Activated CD4-positive, alpha-beta T cell treated with anti-CD3 and anti-CD28 coated beads, Interleukin-2, amount 50 U/mL, for 24 hours (primary cell): ENCODE measurements at places on chromosomes 4 and X.

DNA sequence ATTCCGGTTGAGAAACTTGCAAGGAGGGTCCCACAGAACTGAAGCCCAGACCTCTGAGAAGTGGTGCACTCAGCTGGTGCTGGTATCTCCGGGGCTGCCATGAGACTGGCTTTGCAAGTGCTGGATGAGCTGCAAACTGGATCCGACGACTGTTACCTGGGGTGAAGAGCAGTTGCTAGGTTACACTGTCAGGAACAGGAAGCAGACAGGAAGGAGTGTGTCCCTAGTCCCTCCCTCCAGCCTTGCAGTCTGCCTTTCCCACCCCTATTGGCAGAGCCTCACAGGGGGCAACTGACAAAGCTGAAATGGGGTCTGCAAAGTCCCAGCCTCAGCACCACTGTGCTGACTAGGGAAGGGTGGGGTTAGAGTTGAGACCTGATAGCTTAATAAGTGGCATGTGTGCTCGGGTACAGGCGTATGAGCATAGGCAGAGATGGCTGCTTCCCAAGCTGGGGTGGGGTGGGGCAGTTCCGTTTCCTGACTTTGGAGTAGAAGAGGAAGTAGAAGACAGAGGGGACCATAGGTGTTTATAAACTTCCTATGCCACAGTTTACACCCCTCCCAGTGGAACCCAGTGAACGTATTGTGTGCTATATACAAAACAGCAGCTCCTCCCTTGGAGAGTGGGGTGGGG, 18.0 kb downstream of the PPEF1 start:
- no peak for DNase-seq

DNA sequence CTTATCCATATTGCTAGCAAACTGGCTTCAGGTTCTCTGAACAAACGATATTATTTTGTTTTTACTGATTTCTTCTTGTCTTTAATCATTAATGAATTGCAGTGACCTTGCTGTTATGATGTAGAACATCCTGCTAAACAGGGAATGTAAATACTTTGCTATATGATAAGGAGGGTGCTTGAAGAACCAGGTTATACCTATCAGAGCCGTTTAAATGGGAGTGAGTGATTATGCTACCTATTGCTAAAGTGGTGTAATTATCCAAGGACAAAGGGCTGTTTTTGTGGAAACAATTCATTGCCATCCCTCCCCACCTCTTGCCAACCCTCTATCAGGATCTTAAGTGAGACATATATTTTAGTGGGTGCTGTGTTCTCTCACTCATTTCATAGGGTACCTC, 788.9 kb downstream of the RPA4 start:
- DNase-seq, result no peak

- no peak for DNase-seq
These were observed 31.1 kb downstream of the CCKAR start for GRCh38 chr4:26459054-26459755.

DNA sequence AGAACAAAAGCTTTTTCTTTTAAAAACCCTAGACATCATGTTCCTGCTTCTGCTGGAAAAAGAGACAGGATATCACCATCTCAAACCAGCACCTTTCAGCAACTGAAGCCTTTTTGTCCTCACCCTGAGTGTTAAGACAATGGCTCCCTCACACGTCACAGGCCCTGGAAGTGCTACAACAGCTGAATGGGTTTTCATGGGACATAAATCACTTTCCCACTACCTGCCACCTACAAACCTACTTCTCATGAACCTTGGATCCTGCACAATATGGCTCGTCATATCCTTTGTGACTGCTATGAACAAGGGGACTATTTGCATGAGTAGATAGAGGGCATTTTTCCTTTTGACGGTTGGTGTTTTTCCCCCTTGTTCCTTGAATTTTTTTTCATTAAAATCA, 93.6 kb downstream of the TSPAN5 start:
- no peak for DNase-seq

DNA sequence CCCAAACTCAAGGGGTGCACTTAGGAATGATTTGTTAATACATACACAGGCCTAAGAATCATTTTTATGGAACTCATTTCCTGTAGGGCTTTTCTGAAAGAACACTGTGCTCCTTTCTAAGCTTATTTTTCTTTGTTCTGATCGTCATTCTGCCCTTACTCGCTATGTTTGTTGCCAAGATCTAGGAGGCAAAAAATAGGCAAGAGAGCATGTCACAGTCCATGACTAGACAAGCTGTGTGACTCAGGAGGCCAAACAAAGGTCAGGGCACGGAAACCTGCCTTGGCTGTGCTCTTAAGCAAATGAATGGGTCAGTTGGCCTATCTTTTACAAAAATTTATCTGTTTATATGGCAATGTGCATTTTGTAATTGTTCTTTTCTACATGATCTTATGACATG, 42.5 kb upstream of the C1GALT1C1 start:
- DNase-seq, result no peak

DNA sequence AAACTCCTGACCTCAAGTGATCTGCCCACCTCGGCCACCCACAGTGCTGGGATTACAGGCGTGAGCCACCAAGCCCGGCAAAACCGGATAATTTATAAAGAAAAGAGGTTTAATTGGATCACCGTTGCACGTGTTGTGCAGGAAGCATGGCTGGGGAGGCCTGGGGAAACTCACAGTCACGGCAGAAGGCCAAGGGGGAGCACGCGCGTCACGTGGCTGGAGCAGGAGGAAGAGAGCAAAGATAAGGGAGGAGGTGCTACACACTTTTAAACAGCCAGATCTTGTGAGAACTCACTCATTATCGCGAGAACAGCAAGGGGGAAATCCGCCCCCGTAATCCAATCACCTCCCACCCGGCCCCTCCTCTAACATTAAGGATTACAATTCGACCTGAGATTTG, 177.9 kb upstream of the TENM3 start:
- no peak for DNase-seq

- no peak for DNase-seq
These were observed 127.3 kb downstream of the DCHS2 start for GRCh38 chr4:154364066-154364845.

- no peak for DNase-seq
These were observed 420.5 kb downstream of the SLITRK2 start for GRCh38 chrX:146238173-146238572.

- no peak for DNase-seq
These were observed 267.1 kb downstream of the ARHGAP24 start for GRCh38 chr4:85741921-85742591.

- DNase-seq, result no peak
These were observed 423.9 kb upstream of the PITX2 start for GRCh38 chr4:111046811-111047210.

GRCh38 chrX:145524931-145525330, 277.6 kb downstream of the SPANXN1 start:
- DNase-seq, result no peak

DNA sequence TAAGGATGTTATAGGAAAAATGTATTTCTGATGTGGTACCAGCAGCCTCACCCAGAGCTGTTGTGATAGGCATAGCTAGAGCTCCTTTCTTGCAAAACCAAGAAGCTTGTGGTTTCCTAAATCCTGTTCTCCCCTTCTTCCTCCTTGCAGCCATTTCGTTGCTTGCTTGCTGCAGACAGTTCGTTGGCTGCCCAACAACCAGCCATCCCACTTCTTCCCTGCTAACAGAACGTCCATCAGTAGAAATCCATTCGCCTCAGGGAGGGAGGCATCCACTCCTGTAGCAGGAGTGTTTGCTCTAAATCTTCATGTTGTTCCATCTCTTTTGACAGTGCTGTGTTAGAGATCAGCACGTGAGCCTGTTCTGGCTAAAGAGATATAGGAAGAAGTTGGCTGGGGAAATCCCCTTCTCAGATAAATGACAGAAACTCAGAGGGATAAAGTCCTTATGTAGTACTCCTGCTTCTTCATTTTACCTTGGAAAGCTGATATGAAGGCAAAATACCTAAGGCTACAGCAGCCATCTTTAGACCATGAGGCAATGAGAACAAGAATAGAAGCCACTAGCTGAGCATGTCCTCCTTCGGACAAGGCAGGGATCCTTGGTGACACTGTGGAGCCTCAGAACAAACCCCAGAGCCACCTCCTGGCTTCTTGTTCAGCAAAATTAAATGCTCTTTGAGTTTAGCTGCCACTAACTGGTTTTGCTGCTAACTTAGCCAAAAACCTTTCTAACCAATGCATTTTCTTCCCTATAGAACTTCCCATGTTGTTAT, 68.4 kb upstream of the RELL1 start:
- no peak for DNase-seq

- DNase-seq, result no peak
These were observed 39.8 kb upstream of the NAP1L5 start for GRCh38 chr4:88737307-88737941.

DNA sequence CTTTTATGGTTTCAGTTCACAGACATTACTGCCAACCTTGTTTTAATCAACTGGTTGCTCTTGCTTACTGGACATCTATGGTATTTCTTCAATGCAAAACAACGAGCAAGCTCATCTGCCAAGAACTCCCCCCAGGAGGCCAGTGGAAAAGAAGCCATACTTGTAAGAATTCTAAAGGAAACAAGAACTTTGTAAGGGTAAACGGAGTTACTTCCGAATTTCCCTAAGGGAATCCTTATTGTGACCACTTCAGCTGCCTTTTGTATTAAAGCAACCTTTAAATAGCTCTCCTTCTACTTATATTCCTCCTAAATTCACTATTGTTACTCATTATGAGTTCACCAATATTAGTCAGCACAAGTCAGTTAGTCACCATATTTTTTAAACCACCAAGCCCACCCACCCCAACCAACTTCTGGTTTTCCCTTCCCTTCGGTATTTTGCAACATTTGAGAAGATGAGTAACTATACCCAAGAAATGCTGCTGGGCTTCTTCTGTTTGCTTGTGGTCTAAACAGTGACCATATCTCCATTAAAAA, 602.8 kb upstream of the DIPK2B start:
- peak; percentile 46 for DNase-seq

DNA sequence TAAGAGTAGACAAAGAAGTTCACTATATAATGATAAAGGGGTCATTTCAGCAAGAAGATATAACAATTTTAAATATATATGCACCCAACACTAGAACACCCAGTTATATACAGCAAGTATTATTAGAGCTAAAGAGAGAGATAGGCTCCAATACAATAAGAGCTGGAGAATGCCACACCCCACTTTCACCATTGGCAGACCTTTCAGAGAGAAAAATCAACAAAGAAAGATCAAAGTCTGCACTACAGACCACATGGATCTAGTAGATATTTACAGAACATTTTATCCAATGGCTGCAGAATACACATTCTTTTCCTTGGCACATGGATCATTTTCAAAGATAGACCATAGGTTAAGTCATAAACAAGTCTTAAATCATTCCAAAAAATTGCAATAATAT, 479.7 kb upstream of the DIAPH2 start:
- no peak for DNase-seq

GRCh38 chrX:22141047-22141730, 109.1 kb downstream of the PHEX start:
- DNase-seq, result no peak

- DNase-seq, result no peak
These were observed 64.3 kb upstream of the WDR17 start for GRCh38 chr4:176001151-176002006.

- DNase-seq, result no peak
These were observed 33.0 kb downstream of the MOB1B start for GRCh38 chr4:70935038-70935695.

GRCh38 chrX:1062351-1062750, 150.1 kb downstream of the CRLF2 start:
- DNase-seq, result no peak

- DNase-seq, result no peak
These were observed 103.8 kb downstream of the SHOX start for GRCh38 chrX:734362-734761.

- DNase-seq, result no peak
These were observed 505.0 kb downstream of the TECRL start for GRCh38 chr4:63904201-63904600.

DNA sequence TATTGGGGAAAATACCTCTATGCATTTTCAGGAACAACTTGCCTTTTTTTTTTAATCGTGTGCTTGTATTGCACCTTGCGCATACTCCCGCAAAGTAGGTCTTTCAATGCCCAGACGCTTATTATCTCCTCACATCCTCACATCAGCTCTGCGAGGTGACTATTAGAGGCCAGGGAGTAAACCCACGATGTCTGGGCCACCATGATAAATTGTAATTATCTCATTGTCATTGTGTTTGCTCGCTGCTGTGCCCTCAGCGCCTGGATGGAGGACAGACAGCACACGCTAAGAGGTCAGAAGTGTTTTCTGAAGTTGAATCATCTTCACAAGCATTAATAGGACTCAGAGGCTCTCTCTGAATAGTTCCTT, 1.0 kb upstream of the RELL1 start:
- no peak for DNase-seq

DNA sequence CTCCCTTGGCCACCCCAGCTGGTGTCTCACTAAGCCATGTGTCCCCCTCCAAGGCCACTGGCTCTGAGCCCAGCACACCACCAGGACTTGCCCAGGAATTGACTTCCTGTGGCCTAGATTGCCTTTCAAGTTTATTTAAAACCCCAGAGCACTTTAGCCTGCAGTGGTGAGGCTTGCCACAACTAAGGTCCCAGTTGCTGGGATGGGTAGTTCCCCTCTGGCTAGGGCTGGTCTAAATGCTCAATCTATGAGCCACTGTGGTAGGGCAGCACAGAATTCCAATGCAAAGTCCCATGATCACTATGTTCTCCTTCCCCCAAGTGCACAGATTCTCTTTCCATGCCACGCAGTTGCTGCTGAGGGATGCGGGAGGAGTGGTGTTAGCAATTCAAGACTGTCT, 61.1 kb upstream of the HCCS start:
- DNase-seq, result no peak

DNA sequence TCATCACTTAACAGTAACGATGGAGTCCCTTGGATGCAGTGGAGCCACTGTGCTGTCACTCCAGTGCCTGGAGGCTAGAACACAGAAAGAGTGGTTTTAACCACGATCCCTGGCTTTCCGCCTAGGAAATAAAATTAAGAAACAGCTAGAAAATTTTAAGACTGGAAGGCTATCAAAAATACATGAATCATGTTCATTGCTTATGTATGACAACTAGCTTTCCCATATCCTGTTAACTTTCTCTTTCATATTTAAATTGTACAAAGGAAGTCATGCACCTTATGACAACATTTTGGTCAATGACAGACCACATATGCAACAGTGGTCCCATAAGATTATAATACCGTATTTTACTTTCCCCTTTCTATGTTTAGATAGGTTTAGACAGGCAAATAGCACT, 115.1 kb downstream of the GALNTL6 start:
- DNase-seq, result no peak

- no peak for DNase-seq
These were observed 63.7 kb downstream of the RBPJ start for GRCh38 chr4:26384380-26385057.

GRCh38 chr4:15294202-15294601, 133.6 kb upstream of the C1QTNF7 start:
- DNase-seq, result no peak
